Activated CD4-positive, alpha-beta T cell treated with anti-CD3 and anti-CD28 coated beads, Interleukin-2, amount 10 ng/mL, durations not matched to agents 24 days and 14 days (primary cell): ENCODE measurements at places on chromosomes 2 and 18.
A peak's percentile ranks its signal among the peaks of the same experiment; 100 is the strongest.

DNA sequence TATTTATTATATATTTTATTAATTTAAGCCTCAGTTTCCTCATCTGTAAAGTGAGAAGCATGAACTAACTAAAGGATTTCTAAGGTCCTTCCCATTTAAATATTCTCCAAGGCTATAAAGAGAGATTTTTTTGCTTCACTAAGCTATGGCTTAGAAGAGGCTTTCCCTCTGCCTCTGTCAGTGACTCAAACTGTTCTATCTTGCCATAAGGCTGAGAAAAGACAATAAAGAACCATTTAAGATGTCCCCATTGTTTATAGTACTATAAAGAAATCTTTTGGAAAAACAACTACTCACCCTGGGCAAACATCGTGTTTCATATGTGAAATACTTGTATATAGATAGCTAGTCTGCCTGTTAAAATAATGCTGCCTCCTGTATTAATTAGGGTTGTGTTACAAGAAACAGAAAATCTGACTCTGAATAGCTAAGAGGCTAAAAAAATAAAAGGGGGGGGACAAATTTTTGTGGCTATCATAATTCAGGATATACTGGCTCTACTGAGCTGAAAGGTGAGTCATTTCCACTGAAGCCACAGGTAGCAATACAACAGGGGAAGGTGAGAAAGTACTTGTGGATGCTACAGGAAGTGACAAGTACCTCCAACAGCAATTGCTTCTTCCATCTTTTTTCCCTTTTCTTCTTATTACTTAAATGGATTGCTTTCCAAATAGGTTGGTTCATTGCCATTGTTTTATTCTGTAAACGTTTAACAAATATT lies 25.4 kb downstream of the EPHA4 start:
- DNase-seq, result no peak

- no peak for DNase-seq
Observed at GRCh38 chr18:74682141-74682990, 84.7 kb downstream of the ZNF407 start.

- peak; percentile 87 for DNase-seq
Observed at GRCh38 chr2:95389245-95390119, 13.0 kb upstream of the FAHD2A start.

DNA sequence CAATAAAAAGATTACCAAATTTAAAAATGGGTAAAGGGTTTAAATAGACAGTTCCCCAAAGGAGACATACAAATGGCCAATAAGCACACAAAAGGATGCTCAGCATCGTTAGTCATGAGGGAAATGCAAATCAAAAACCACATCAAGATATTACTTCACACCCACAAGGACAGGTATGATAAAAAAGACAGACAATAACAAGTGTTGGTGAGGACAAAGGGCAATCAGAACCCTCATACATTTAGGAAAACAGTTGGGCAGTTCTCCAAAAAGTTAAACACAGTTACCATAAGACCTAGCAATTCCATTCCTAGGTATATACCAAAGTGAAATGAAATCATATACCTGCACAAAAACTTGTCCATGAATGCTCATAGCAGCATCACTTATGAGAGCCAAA lies 14.5 kb downstream of the CREG2 start:
- DNase-seq, result no peak

DNA sequence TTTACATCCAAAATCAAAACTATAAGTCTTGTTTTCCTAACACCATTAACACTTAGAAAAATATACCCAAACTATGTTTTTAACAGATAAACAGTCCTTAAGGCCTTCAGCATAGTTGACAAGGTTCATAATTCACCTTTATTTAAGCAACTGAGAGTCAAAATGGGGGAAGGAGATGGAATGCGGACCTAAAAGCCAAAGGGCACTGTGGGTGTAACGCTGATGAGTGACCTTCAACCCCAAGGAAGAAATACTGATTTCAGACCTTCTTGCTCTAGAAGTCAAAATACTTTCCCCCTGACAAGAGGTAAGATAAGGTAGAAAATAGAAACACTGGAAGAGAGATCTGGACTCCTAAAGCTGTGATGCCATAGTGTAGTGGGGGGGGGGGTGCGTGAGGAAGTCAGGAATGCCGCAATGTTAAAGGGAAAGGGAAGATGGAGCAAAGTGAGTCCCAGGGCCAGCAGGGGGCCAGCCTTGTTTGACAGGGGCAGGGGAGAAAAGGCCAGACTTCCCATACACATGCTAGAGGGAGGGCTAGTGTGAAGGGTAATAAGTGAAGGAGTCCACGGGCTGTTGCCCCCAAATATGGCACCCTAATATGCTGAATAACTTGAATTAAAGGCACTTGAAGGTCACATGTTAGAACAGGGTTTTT lies 31.4 kb downstream of the CCDC93 start:
- no peak for DNase-seq

DNA sequence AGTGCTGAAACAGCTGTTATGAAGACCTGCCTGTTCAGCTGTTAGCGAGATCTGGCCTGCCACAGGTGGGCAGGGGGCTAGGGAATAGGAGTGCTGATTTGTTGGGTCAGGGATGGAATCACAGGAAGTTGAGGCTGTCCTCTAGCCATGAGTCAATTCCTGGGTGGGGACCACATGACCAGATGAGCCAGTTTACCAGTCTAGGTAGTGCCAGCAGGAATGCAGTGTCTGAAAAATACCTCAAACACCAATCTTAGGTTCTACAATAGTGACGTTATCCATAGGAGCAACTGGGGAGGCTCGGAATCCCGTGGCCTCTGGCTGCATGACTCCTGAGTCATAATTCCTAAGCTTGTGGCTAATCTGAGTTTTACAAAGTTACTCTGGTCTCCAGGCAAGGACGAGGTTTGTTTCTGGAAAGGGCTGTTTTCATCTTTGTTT lies 44.9 kb downstream of the DYSF start:
- DNase-seq, result no peak

DNA sequence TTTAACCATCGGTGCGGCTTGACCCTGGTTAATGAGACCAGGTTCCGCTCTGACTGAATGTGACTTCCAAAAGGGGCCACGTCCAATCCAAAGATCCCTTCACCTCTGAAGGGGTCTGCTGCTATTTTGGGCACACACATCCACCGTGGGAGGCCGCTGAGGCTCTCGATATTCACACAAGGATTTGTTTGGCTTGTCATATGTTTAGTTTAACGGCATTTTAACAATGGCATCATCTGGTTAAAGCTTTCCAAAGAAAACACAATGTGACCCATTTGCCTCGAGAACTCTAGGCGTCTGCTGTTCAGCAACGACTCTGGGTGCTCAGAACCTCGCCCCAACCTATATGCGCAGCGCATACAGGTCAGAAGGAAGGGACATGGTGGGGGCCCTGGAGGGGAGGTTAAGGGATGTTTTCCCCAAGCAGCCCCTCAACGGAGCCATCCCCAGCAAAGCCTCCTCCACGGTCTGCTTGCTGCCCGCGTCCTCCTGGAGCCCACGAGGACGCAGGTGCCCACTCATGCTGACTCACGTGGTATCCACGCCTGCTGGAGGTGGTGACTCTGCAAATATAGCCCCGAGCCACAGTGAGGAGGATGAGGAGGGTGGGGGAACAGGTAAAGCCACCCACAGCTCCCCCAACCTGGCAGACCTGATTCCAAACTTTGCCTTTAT lies 260.3 kb downstream of the HDAC4 start:
- no peak for DNase-seq

DNA sequence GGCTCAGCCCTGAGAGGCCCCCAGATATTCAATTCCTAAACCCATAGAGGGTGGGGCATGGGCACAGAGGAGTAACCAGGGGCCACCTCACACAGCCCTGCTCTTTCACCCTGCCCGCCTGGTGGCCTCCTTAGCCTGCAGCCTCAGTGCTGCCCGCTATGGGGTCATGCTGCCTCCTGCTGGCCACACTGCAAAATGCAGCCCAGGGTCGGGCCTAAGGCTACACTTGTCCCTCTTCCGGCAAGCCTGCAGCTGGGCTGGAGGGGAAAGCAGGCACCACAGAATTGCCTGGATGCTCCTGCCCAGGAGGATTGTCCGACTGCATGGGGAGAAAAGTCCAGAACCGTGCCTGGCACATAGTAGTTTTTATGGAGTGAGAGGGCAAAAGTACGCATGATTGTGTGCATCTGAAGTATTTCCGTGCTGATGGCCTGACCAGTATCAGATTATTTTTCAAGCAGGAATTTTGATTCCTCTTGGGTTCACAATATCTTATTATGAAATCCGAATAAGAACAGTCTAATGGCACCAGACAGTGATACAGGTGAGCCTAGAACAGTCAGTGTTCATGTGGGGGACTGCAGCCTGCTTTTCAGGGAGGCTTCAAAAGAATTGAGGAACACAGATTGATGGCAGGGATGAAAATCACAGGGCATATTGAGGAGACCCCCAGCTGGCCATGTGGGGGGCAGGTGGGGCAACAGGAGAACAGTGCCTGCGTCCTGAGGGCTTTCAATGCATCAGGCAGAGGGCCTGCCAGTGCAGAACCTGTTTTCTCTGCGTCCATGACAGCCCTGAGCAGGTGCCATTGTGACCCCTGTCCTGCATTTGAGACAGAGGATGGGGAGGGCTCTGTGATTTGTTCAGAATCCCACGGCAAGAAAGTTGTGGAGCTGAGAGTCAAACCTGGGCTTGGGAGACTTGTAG lies 51.2 kb upstream of the ALPP start:
- DNase-seq, result peak; percentile 96

DNA sequence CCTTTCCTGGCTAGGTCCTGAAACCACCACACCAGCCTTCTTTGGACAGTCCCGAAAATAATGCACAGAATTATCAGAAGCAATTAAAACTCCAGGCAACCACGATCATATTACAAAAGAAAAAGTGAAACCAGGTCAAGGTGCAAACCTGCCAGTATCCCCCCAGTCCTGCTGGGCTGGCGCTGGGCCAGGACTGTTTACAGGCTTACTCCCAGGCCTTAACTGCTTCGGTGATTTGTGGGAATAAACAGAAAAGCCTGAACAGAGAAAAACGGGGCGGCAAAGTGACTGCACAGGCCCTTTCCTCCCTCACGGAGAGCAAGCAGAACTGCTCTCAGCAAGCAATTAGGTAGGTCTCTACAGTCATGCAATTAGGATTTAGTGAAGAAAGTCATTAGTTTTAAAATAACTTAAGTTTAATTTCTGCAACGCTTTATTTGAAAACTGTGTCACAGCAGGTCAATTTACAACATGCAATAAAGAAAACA lies 1.3 kb downstream of the HDAC4 start:
- peak; percentile 87 for DNase-seq

GRCh38 chr2:39689272-39689841 lies 23.6 kb downstream of the TMEM178A start:
- DNase-seq, result no peak

- no peak for DNase-seq
Observed at GRCh38 chr2:161955211-161955610, 118.8 kb downstream of the DPP4 start.

GRCh38 chr2:57180042-57180567 lies 866.5 kb upstream of the VRK2 start:
- no peak for DNase-seq

GRCh38 chr2:7241041-7241745 lies 324.0 kb downstream of the RNF144A start:
- DNase-seq, result no peak

GRCh38 chr2:152488075-152488474 lies 153.1 kb downstream of the FMNL2 start:
- DNase-seq, result no peak

DNA sequence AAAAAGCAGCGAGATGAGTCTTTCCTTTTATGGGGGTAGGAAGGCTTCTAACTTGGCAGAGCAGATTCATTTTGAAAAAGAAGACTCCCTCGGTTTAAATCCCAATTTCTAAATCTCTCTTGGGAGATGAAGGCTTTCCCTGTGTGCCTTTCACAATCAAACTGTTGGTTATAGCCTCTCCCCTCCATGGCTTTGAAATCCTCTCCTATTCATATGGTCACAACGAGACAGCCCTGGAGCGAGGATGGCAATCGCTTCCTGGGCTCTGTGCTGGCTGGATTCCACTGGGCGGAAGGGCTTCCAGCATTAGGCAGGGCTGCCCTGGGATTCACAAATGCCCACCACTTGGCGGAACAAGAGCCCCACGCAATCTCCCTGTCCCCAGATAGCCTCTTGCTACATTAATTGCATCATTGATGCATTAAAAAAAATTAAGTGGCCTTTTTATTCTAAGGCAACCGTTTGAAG lies 1.6 kb downstream of the CAVIN2 start:
- no peak for DNase-seq

DNA sequence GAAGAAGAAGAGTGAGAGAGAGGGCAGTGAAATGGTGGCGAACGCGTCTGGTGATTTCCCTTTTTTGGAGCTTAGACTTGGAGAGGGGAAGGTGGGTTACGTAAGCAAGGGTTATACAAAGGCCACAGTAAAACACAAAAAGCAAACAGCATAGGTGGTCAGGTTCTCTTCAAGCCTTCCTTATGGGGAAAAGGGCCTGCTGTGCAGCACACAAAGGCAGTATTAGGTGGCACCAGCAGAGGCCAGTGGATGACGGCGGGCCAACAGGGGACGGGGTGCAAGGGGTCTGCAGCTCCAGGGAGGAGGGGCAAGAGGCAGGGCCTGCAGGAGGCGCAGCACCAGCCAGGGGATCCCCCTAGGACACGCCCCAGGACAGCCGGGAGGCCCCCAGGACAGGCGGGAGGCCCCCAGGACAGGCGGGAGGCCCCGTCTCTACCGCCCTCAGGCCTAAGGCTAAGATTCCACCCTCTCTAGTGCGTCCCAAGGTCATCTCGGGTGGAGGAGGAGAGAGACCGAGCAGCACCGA lies 32.6 kb upstream of the NPC1 start:
- no peak for DNase-seq

DNA sequence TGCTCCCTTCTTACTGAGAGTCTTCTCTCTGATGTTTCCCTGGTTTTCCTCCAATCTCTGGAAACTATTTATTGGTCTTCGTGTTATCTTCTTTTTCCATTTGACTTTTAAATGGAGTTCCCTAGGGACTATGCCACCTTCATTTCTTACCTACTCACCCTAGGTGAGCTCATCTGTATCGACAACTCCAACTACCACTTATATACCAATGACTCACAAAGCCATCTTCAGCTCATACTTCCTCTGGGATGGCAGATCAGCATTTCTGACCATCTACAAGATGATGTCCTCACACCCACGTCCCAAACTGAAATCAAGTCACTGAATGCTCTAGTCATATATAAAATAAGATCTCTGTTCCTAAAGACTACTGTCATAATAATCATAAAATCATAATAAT lies 40.6 kb downstream of the CFAP210 start:
- DNase-seq, result no peak

GRCh38 chr2:188450732-188451483 lies 159.2 kb downstream of the GULP1 start:
- no peak for DNase-seq

GRCh38 chr2:69817729-69818501 lies 11.5 kb upstream of the GMCL1 start:
- DNase-seq, result no peak

DNA sequence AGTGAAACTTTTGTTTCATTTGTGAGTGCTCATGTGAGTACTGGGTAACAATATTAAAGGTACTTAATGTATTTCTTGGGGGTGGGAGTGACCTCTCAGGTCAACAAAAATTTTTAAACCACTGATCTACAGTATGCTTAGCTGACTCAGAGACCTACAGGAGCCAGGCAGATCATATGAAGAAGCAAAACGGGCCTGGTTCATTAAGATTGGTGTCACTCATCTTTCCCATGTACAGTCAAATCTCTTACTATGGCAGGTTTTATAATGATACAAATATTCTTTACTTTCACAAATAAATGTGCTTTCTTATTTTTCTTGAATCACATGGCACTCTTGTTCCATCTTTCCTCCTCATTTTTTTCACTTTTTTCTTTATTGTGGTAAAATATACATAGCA lies 7.7 kb upstream of the TMSB10 start:
- DNase-seq, result no peak
